ENCODE measurements at places on chromosomes 4 and X.

DNA sequence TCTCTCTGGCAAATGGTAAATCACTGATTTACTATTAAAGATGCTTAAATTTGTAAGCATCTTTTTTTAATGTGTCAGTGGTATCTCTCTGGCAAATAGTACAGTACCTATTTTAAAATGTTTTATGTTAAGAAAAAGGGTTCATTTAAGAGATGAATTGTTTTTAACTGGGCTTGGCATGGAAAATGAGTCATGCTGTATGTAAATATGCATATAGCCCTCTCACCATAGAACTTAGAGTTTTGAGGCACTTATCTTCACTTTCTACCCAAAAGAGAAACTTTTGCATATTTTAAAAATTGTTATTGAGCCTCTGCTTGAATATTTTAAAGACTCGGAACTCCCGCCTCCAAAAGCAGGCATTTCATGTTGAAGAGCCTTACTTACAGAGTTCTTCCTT lies 37.9 kb downstream of the KLHL34 start:
- no peak for DNase-seq

GRCh38 chr4:15799701-15800100 lies 21.6 kb downstream of the CD38 start:
- no peak for DNase-seq

DNA sequence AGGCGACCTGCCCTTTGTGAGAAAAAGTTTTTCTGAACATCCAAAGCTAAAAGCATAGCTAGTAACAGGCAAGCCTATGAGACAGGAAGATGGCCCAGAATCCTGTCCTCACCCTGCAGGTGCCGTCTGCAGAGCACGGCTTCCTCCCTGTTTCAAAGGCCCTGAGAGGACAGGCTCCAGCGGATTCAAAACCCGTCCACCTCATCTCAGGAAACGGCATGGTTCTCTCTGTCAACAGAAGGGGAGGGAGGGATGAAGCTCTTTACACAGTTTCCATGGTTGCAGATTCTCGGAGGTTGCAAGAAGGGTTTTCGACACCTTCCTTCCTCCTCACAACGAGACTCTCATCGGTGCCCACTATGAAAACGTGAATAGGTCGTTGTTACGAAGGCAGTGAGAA lies 8.3 kb downstream of the PPP2R3B start:
- no peak for DNase-seq

DNA sequence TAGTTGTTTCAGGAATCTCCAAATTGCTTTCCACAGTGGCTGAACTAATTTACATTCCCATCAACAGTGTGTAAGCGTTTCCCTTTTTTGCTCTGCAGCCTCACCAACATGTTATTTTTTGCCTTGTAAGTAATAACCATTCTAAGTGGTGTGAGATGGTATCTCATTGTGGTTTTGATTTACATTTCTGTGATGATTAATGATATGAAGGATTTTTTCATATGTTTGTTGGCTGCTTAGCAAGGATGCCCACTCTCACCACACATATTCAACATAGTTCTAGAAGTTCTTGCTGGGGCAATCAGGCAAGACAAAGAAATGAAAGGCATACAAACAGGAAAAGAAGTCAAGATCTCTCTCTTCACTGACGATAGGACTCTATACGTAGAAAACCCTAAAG lies 472.4 kb downstream of the ZNF674 start:
- no peak for DNase-seq

DNA sequence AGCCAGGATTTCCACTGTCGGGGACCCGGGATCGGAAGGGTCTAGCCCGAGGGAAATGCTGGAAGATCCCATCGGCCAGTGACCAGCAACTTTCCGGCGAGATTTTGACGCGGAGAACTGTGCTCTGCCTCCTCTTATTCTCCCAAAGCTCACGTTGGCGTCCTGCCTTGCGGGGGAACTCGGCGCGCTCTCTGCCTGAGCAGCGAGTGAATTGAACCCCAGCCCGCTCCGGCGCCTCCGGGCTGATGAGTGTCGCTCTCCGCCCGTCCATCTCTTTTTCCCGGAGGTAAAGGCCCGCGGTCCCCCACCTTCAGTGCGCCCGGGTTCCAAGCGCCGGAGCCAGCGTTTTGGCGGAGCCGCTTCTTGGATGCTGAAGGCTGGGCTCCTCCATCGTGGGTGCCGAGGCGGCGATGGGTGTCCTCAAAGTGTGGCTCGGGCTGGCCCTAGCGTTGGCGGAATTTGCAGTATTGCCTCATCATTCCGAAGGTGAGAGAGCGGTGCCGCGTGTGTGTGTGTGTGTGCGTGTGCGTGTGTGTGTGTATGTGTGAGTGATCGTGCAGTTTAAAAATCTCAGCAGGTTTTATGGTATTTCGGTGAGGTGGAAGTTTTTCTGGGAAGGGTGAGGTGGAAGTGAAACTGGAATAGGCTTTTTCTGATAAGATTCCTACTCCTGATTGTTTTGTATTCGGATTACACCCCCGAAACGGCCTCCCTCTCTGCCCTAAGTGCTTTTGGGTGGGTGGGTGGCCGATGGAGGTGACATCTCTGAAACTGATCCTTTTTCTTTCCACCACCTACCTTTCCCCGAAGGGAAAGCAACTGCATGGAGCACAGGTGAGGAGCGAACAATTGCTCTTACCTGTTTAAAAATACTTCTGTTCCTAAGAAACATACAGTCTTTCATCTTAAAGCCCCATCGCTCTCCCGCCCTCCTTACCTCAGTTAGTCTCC lies 752 bp downstream of the FRAS1 start:
- peak; percentile 41 for DNase-seq
